ENCODE measurements at places on chromosomes 6 and 20. TPM values are rescaled to one million over a fixed set of nuclear protein-coding genes. Genes with fewer than 3 reads are reported as not detected.

DNA sequence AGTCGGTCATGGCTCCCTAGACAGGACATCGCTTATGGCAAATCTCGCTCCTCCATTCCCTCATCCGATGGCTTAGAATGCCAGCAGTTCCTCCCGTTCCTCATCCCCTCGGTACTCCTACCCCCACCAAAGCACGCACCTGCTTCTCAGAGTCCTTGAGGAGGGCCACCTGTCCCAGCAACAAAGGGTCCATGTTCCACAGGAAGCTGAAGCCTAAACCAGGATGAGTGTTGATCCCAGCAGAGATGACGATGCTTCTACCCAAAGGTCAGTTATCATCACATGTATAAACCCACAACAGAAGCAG is 111.2 kb downstream of the THBS2 start:
- DNase-seq, result no peak

C20orf144 gene
- total RNA-seq, result 0.26 TPM

- DNase-seq, result peak; percentile 77
These were observed 129.4 kb downstream of the LY86 start for GRCh38 chr6:6717953-6718352.

GRCh38 chr6:109762166-109762565 is 71.1 kb downstream of the FIG4 start:
- DNase-seq, result no peak

GRCh38 chr6:100307561-100307960 is 157.2 kb downstream of the SIM1 start:
- DNase-seq, result no peak

GRCh38 chr6:51049983-51050877 is 231.6 kb downstream of the TFAP2B start:
- DNase-seq, result no peak

BPIFB6 gene
- not detected for total RNA-seq

DNA sequence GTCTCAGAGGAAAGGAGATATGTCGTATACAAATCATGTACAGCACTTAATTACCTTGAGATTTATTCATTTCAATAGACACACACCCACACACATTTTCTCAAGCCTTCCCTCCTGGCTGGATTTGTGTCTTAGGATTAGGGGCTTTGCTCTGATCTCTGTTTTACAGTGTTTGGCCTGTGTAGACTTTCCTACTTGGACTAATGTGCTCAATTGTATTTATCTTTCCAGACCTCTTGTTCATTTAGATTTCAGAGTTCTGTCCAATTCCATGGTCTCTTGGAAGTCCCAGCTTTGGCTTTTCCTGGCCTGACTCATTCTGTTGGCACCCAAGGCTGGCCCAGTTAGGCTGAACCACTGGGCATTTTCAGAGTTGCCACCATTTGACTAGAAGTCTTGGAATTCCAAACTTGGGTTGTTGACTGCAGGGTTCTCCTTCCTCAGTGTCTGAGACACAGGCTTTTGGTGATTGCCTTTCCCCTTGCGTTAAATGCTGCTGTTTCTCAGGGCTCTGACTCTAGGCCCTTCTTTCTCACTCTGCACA is 8.9 kb upstream of the RFPL4B start:
- no peak for DNase-seq

DNA sequence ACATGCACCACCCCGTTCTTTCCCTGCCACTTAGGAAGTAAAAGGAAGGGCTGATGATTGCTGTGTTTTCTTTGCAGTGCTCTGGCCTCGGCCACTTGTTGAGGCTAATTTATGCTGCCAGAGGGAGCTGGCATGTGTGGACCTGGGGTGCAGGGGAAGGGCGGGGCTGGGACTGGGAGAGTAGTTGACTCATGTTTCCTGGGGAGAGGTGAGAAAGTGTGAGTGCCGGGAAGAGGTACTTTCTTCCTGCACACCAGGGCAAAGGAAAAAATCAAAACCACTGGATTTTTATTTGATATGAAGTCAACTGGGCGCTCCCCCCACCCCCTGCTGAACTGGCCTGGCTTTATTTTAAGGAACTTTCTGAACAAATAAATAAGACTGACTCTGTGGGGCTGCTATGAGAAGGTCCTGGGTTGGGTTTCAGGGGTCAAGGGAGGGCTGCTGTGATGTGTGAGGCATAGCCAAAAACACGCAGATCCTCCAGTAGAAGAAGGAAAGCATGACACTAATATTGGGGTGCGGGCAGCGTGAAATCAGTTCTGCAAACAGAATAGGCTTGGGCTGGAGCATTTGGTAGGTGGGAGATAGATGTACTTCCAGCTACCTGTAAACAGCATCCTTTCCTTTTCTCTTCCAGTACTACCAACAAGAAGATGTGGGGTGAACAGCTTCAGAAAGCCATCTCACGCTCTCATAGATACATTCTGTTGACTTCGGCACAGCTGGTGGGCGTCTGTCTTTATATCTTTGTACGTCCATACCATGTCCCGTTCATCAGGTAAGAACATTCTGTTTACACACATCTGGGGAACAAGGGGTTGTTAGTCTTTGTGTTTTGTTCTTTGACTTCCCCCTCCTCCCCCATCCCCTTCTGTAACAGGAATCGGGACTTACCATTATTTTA is 87.5 kb downstream of the SYNJ2 start:
- no peak for DNase-seq

DNA sequence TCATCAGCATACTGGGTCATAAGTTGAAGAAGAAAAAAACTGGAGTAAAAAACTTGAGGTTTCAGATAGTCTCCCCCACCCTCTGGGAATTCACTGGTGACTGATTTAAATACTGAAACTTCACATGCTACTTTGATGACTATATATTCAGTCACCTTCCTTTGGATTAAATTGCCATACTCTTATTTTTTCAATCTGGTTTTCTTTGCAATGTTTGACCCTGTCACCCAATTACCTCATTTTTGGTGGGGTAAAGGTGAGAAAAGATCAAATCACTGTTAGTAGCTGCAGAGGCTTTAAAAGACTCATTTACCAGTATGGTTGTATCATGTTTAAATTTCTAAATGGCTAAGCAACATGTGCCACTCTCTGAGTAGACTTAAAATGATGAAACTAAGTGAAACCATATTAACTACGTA is 862.7 kb upstream of the FLRT3 start:
- DNase-seq, result no peak

- peak; percentile 44 for DNase-seq
These were observed 10.6 kb downstream of the FKBP5 start for GRCh38 chr6:35678021-35678654.

DNA sequence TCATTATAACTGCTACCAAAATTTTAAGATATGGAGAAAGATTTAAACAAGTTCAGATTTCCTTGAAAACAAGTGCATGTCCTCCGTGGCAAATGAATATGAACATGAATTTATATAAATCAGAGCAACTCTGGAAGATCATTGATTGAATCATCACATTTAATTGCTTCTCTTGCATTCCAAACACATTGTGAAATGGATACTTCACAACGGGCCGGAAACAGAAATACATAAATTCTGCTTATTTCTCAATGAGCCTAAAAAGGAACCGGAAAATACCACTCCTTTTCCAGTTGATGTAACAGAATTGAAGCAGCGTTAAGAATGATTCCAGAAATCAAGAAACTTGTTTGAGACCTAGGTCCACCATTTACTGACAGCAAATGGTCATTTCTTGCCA is 134.6 kb upstream of the BTN3A2 start:
- no peak for DNase-seq

KIAA0408 gene
- 8.2 TPM for total RNA-seq

- no peak for DNase-seq
These were observed 97.8 kb upstream of the PREP start for GRCh38 chr6:105500693-105501092.

DNA sequence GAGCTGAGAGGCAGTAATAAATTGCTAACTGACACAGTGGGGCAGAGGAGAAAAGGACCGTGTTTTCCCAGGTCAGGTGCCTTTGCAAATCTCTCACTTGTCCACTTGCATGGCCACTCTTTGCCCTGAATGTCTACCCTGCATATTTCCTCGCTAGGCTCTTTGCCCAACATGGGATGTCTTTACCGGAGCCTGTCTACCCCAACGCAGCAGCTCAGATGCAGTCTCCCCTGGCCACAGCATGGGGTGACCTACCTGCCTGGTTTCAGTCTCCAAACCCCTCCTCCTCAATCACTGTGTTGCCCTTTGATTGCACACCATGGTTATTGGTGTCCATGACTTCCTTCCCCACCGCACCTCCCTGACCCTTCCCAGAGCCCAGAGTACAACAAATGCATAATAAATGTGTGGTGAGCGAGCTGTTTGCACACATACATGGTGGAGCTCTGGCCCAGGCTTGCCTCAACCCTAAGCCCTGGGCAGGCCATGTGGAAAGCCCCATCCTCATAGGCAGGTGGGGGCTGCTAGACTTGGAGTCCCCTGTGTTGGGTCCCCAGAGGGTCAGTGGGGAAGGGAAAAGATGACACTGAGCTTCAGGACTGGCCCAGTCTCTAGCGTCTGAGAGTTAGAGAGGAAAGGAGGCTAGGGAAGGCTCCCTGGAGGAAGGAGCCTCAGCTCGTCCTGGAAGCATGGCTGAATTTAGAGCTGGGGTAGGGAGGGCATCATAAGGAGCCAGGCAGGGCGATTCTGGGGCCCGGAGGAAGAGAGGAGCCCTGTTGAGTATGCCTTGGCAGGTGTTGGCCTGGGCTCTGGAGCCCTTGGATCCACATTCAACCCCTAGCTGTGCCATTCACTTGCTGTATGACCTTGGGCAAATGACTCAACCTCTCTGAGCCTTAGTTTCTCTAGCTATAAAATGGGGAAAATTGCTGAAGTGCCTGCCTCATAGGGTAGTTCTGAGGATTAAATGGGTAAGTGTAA is 4.4 kb upstream of the BPIFB6 start:
- no peak for DNase-seq

LIN28B gene
- total RNA-seq, result not detected

TEAD3 gene
- total RNA-seq, result 2.2 TPM

DZANK1 gene
- 1.9 TPM for total RNA-seq

- peak; percentile 93 for DNase-seq
These were observed 503 bp downstream of the PPDPF start for GRCh38 chr20:63520934-63521601.

Measured in activated CD4-positive, alpha-beta T cell treated with anti-CD3 and anti-CD28 coated beads, Interleukin-2, amount 10 ng/mL, durations not matched to agents 24 days and 14 days (primary cell).